Adipose tissue (tissue), 3 donors: ENCODE measurements at places on chromosomes 5 and 9. TPM values are rescaled to one million over a fixed set of nuclear protein-coding genes. Genes with fewer than 3 reads are reported as not detected.

The PCDHA7 gene
- 0.22 TPM for polyA plus RNA-seq

The AK8 gene
- polyA plus RNA-seq, result not detected

The MLANA gene
- polyA plus RNA-seq, result not detected

The HIGD2A gene
- 250 TPM for polyA plus RNA-seq

The C5orf52 gene
- not detected for polyA plus RNA-seq

The ZNF879 gene
- polyA plus RNA-seq, result 0.90 TPM

The ISL1 gene
- 1.5 TPM for polyA plus RNA-seq

The MCTP1 gene
- 1.5 TPM for polyA plus RNA-seq

The SLC36A3 gene
- not detected for polyA plus RNA-seq

The MUSK gene
- polyA plus RNA-seq, result not detected

The TAS2R1 gene
- not detected for polyA plus RNA-seq

The FOXD4L4 gene
- 0.22 TPM for polyA plus RNA-seq

The RIGI gene
- 2.9 TPM for polyA plus RNA-seq

The WNK2 gene
- polyA plus RNA-seq, result 1.3 TPM

The ZNF883 gene
- polyA plus RNA-seq, result 0.56 TPM

The EEIG1 gene
- 18.6 TPM for polyA plus RNA-seq

The ARID3C gene
- not detected for polyA plus RNA-seq

The PCDHB11 gene
- polyA plus RNA-seq, result 0.45 TPM

The HMMR gene
- not detected for polyA plus RNA-seq
